CD4-positive, alpha-beta T cell treated with Interleukin-15 for 4 hours (primary cell): ENCODE measurements at places on chromosomes 11 and 22.

- DNase-seq: no peak
Observed at GRCh38 chr11:14446701-14447169, 52.9 kb downstream of the COPB1 start.

GRCh38 chr11:34632105-34632791 lies 11.4 kb downstream of the EHF start:
- no peak for DNase-seq

GRCh38 chr11:110251836-110252235 lies 44.6 kb downstream of the RDX start:
- no peak for DNase-seq

DNA sequence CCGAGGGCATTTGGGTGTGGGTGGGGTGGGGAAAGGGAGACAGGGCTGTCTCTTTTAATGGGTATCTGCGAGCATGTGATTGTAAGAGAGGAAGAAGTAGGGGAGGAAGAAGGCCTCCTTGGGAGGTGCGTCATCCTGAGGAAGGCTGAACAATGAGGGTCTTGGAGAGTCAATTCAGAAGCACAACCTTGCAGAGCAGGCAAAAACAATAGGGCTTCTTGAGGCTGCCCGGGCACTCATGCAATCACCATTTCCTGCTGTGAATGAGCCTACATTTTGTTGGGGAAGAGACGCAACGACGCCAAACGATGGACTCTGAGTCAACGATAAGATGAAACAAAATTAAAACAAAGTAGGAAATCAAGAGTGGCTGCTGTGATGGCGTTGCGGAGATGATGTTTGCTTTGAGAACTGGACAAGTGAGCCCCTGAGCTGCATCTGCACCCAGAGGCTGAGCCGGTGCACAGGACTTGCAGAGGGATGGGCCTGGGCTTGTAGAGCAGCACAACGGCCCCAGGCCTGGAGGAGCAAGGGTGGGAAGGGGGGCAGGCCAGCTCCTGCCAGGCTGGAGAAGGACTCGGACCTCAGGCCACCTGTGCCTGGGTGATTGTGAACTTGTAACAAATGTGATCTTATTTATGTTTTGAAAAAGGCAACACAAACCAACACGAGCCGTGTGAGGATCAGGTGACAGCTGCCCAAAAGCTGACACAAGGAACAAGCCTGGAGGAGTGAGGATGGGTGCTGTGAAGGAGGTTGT lies 92.3 kb upstream of the B3GAT1 start:
- no peak for DNase-seq

GRCh38 chr11:18321578-18321968 lies 367 bp downstream of the HPS5 start:
- no peak for DNase-seq

- DNase-seq: peak; percentile 73
Observed at GRCh38 chr22:40289991-40290459, 56.3 kb upstream of the ADSL start.

DNA sequence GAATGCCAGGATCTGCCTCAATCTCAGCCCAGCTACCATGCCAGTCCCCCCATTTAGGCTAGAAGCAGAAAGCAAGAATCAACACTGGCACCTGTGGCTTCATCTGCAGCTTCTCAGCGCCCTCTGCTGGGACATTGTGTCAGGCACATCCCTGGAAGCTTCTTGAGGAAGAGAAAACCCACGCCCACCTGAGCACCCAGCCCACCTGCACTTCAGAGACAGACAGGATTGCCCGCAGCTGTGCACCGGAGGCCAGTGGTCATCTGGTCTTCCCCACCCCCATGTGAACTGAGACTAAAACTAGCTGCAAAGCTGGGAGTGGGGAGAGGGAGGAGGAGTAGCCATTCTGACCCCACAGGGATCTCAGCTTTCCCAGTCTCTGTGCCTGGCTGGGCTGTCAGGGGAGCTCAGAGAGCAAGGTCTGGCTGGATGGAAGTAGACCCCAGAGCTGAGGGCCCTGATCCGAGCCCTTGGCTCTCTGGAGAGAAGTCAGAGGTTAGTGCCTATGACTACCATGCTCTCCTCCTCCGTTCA lies 66.8 kb downstream of the FEZ1 start:
- peak; percentile 21 for DNase-seq

GRCh38 chr11:64234647-64235379 lies 429 bp downstream of the VEGFB start:
- DNase-seq: peak; percentile 36

DNA sequence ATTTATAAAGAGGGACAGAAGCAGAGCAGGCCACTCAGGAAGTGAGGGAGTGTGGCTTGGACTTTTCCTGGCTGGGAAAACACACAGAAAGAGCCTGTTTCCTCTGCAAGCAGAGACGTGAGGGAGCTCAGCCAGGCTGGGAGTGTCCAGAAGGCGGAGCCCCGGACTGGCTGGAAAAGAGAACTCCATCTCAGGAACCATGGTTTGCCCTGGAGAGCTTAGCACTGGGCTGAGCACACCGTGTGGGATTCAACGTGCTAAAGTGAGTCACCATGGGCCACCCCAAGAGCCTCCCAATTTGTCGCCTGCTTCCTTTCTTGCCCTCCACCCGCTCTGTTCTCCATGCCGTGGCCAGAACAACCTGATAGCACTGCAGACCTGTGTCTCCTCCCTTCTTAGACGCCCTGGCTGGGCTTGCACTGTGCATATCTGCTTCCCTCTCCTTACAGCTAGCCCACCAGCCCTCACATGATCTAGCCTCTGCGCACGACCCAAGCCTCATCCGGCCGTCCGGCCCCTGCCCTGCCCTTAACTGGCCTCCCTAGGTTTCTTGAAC lies 51.8 kb downstream of the GALNT18 start:
- DNase-seq: no peak

GRCh38 chr11:87323899-87324298 lies 286.2 kb downstream of the TMEM135 start:
- no peak for DNase-seq

GRCh38 chr11:133927690-133928627 lies 28.8 kb downstream of the IGSF9B start:
- peak; percentile 67 for DNase-seq

GRCh38 chr11:8543278-8543677 lies 50.8 kb downstream of the STK33 start:
- no peak for DNase-seq

GRCh38 chr22:39915295-39915726 lies 14.4 kb downstream of the GRAP2 start:
- DNase-seq: no peak

- no peak for DNase-seq
Observed at GRCh38 chr22:47333625-47334024, 571.2 kb downstream of the TBC1D22A start.

- no peak for DNase-seq
Observed at GRCh38 chr11:73797457-73797856, 9.8 kb downstream of the MRPL48 start.

DNA sequence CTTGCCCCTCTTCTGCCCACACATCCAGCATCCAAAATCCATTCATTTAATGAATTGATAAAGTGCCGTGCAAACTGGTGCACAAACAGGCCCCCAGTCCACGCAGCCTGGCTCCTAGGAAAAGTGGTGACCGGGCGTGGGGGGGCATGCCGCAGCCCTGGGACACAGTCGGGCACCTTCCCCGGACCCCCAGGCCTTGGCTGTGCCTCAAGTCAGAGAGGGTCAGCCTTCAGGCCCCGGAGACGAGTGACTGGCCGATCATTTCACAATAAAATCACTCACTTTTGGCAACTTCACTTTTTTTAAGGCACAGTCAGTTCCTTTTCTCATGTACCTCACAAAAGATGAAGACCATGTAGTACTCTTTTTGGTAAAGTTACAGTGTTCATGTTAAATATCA lies 8.0 kb downstream of the CDPF1 start:
- DNase-seq: no peak

GRCh38 chr11:74010306-74011300 lies 1.7 kb upstream of the UCP3 start:
- DNase-seq: no peak

DNA sequence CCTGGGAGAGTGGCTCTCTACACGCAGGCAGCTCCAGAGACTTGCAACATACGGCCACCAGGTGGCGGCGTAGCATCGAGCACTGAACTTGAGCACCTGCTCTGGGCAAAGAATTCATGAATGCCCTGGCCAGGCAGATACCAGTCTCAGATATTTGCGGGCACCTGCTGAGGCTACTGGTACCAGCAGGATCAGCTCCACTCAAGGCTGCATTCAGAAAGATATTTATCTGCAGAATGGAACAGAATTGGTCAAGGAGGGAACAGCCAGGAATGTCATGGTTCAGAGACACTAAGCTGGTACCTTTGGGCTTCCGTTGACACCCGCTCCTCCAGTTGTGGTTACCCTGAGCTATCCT lies 10.8 kb upstream of the CCDC86 start:
- DNase-seq: peak; percentile 78

- DNase-seq: no peak
Observed at GRCh38 chr11:106331176-106331575, 253.7 kb downstream of the AASDHPPT start.

DNA sequence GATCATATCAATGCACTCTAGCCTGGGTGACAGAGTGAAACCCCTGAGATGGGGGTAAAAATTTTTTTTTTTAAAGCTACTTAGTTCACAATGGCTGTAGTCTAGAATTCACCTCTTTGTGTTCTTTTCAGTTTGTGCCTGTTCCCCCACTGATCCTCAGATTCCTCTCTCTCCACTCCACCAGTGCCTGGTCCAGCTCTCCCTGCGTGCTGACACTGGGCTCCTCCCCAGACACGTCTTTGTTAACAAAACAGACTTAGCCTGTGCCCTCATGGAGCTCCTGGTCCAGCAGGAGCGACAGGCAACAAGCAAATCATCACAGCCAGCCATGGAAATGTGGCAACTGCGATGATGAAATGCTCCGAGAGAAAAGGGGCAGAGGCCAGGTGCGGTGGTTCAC lies 34.0 kb downstream of the IFT27 start:
- DNase-seq: no peak

DNA sequence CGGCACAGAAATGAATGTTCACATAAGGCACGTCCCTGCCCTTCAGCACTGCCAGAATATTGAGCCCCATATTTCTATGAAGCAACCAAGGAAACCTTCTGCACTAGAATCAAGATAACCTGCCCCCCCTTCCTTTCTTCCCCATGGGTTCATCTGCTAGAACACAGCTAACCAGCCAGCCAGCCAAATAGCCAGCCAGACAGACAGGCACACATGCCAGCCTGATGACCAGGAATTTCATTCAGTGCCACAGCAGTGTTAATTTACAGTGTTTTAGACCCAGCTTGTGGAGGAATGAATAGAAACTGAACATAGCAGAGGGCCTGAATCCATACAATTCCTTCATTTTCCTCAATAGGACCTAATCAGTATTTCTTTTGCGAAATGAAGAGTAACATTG lies 57.0 kb downstream of the TENM4 start:
- DNase-seq: no peak

DNA sequence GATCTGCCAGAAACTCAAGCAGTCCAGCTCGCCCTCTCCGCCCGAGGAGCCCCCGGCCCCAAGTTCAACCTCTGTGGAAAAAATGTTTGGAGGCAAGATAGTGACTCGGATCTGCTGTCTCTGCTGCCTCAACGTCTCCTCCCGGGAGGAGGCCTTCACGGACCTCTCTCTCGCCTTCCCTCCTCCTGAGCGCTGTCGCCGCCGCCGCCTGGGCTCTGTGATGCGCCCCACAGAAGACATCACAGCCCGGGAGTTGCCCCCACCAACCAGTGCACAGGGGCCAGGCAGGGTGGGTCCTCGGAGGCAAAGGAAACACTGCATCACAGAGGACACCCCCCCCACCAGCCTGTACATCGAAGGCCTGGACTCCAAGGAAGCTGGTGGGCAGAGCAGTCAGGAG lies 20.8 kb downstream of the USP35 start:
- no peak for DNase-seq

GRCh38 chr22:22583030-22583429 lies 24.0 kb upstream of the PRAME start:
- no peak for DNase-seq

DNA sequence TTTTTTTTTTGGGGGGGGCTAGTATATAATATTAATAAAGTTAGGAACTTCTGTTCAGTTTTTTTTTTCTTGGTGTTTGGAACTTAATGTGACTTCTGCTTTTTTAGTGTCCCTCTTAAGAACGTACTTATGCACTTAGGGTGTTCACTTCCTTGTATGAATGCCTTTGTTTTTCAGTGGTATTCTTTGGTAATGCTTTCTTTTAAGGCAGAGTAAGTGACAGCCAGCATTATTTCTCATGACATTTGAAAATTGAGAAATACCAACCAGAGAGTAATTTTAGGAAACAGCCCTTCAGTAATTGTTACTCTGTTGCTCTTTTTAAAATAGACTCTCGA lies 2.4 kb downstream of the GRK3 start:
- DNase-seq: no peak

DNA sequence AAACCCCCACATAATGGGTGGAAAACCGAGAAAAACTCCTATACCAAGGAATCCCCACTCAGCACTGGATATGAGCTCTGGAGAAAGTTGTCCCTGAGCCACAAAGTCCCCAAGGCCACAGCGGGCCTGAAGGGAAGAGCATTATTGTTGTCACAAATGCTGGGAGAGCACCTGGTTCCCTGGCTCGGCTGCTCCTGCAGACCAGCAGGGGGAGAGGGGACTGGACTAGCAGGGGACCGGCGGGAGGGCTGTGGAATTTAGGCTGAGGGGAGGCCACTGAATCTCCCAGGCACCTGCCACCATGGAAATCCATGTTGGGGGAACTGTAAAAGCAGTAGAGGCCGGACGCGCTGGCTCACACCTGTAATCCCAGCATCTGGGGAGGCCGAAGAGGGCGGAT lies 7.0 kb downstream of the PC start:
- DNase-seq: no peak
